Fibroblast of villous mesenchyme (primary cell): ENCODE measurements at places on chromosomes 13 and 19.
A peak's percentile ranks its signal among the peaks of the same experiment; 100 is the strongest.

DNA sequence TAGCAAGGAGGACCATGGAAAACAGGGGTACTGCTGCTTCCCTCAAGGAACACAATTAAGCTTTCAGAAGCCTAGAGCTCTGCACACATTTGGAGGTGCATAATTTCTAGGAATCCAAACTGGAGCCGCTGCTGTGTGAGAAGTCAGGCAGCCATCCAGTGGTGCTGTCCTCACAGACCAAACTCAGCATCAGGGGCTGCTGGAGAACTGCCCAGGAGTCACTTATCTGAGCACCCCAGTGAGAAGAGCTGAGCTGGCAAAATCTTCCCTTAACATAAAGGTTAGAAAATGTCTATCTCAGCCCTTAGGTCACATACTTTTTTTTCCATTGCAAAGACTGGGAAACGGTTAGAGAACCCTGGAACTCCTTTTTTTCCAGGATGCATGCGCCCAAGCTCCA is 72.8 kb downstream of the ATP7B start:
- DNase-seq, result no peak

- DNase-seq, result no peak
These were observed 37.3 kb downstream of the KL start for GRCh38 chr13:33053397-33054066.

DNA sequence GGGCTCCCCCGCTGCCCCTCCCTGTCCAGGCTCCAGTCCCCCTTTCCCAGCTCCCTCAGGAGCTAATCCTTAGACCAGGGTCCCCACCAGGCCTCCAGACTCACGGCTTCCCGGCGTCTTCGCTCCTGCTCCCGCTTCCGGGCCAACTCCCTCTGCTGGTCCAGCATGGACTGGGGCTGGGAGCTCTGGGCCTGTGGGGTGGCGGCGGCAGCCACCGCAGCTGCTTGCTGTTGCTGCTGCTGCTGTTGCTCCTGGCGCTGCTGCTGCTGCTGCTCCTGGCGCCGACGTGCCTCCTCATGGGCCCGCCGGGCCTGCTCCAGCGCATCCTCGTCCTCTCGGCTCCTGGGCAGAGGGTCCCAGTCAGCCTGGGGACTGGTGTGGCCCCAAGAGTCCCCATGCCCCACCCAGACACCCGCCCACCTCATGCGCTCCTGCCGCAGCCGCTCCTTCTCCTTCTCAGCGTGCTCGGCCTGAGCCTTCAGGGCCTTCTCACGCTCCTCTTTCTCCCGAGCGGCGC is 6.4 kb upstream of the EPHX3 start:
- no peak for DNase-seq

- no peak for DNase-seq
These were observed 13.5 kb downstream of the IL12RB1 start for GRCh38 chr19:18073197-18073596.

DNA sequence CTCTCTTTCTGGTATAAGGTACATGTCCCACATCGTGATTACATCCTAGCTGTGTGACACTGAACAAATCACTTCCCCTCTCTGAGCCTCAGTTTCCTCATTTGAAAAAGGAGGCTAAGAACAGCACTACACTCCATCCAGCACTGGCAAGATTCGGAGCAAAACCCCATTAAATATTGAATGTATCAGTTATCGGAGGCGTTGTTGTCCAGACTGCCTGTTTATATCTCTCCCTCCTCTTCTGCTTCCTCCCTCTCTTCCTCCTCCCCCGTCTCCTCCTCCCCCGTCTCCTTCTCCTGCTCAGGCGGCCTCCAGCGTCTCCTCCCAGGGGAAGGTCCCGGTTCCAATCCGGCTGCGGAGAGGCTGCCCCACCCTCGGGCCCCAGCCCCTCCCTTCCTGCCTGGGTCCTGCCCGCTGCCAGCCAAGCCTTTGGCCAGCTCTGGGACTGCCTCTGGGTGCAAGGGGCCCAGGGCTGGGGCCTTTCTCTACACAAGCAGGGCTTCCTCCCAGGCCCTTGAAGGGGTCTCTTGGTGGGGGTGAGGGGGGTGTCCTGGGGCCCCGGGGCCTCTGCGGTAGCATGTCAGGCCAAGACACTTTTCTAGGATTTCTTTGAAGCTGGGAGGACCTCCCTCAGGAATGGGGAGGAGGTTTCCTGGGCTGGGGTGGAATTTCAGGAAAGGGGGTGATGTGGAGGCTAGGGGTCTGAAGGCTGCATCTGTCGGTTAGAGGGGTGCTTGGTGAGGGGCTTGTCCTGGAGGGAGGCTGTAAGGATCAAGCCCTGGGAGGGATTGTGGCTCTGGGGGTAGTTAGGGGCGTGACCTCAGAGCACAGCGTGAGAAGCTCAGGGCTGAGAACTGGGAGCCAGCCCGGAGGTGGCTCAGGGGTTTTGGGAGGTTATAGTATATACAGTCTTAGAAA is 1.9 kb downstream of the RRAS start:
- DNase-seq, result peak; percentile 84

DNA sequence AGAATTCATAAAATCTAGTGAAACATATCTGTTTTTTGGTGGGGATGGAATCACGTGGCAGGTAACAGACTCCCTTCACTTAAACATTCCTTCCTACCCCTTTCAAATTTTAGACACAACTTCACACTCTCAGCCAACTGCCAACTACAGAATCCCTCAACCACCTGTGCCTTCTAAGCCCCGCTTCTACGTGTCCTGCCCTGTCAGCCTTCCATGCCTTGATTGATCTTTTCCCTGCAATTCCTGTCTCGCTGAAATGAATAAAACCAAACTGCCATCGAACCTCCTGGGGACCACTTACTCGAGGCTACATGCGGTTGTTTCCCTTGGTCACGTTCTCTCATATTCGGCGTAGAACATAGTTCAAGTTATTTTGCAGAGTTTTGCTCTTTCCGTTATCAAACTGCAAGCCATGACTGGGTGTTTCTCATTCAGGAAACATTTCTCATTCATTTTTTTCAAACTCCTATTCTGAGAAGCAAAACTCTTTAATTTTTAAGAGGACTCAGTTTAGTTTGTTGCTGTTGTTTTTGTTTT is 1.1 kb downstream of the ZNF625 start:
- no peak for DNase-seq

- no peak for DNase-seq
These were observed 23.1 kb downstream of the EPSTI1 start for GRCh38 chr13:42968906-42969305.

GRCh38 chr13:43804461-43805070 is 17.8 kb upstream of the ENOX1 start:
- DNase-seq, result peak; percentile 81

DNA sequence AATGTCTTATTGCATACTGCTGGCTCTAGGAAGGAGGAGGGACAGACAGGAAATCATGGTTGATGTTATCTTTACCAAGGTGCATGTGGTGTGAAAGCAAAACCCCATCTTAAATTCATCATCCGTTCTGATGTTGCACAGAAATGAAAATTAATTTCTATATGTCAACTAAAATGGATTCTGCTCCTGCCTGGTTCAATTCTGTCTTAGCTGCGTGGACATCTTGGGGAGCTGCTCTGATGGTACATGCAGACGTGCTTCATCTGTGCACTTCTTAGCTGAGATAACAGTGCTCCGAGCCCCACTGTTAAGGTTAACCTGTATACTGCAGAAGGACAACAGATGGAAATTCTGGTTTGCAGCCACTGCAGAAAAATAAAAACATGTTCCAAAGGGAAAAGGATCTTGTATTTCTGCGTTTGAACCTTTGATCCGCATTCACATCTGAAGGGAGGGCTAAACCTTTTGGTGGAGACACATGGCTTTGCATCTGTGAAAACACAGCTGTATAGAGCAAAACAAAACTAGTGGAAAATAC is 155.6 kb downstream of the TM9SF2 start:
- DNase-seq, result no peak

GRCh38 chr13:31090961-31091624 is 70.6 kb downstream of the HSPH1 start:
- DNase-seq, result no peak

DNA sequence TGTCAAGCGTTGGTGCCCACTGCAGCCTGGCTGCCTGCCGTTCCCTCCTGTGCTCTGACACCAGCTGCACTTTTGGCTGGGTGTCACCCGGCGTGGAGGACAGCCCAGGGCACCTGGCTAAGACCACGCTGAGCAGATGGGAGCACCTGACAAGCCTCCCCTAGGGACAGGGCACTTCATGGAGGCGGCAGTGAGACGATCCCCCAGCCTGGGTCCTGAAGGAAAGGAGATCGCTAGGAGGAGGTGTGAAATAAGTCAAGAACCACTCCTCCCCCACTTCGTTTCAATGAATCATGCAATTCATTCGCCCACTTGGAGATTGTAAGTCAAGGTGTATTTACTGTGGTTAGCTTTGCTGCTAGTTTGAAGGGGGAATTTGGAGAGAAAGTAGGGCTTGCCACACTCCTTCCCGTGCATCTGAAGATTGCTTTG is 38.8 kb downstream of the VSTM2B start:
- DNase-seq, result no peak

- DNase-seq, result no peak
These were observed 52.0 kb downstream of the RAB20 start for GRCh38 chr13:110509478-110509926.

DNA sequence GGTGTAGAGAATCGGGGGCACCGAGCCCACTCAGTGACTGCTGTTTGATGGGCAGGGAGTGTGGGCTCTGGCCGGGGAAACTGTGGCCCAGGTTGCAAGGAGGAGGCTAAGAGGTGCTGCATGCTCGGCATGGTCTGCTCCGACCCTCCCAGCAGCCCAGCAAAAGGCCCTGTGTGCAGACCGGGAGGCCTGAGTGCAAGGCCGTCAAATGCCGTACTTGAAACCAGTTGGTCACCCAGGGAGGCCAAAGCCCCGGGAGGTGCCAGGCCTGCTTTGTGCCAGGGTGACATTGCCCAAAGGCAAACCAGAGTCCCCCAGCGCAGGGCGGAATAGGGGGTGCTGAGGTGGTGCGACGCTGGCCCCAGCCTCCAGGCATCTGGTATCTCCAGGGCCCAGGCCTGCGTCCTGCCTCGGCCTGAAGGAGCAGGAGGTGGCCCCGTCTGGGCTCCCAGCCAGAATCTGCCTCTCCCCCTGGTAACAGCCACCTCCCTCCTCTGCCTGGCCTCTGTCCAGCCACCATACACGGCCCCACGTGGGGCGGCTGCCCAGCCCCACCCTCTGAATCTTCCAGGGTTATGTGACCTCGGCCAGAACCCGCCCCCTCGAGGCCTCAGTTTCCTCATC is 4.0 kb downstream of the PIK3R2 start:
- peak; percentile 92 for DNase-seq

DNA sequence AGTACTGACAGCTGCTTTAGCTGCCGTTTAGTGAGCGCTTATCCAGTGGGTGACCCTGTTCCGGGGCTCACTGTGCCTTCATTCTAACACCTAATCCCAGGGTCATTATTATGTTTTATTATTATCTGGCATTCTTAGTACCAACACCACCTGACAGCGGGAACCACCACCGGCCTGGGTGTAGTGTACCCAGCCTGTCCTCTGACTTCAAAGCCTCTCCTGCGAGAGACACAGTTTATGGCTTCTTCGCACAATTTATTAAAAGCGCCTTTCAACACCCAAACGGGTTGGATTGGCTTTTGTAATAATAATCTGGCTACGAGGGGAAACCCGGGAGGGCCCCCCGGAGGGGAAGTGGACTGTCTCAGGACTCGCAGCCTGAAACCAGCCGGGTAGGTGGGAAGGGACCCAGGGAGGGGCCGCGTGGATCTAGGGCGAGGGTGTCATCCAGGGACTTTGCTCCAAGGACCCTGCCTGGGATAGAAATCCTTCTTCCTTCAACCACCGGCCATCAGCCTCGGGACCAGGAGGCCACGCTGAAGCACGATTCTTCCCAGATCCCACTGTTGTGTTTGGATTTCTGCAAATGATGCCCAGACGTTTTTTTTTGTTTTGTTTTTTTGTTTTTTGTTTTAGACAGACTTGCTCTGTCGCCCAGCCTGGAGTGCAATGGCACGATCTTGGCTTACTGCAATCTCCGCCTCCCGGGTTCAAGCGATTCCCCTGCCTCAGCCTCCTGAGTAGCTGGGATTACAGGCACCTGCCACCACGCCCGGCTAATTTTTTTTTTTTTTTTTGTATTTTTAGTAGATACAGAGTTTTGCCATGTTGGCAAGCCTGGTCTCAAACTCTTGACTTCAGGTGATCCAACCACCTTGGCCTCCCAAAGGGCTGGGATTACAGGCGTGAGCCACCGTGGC is 1.6 kb upstream of the ZBTB7A start:
- no peak for DNase-seq

- no peak for DNase-seq
These were observed 47.4 kb upstream of the PCDH9 start for GRCh38 chr13:67277581-67277980.

DNA sequence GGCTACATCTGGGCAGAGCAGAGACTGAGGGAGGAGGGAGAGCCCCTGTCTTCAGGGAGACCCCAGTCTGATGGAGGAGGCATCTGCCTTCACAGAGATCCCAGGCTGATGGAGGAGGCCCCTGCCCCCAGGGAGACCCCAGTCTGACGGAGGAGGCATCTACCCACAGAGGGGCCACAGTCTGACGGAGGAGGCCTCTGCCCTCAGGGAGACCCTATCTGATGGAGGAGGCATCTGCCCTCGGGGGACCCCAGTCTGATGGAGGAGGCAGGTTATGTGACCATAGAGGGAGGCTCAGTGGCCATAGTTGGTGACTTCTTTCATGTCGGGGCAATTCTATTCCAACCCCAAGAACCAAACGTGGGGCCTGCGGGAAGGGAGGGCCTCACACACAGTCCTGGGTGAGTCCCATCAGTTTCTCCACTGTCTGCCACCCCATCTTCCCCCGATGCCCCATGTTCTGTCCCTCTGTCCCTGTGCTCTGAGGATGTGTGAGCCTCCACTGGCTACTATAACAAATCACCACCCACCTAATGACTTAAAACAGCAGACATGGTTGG is 14.3 kb downstream of the MISP start:
- DNase-seq, result no peak

DNA sequence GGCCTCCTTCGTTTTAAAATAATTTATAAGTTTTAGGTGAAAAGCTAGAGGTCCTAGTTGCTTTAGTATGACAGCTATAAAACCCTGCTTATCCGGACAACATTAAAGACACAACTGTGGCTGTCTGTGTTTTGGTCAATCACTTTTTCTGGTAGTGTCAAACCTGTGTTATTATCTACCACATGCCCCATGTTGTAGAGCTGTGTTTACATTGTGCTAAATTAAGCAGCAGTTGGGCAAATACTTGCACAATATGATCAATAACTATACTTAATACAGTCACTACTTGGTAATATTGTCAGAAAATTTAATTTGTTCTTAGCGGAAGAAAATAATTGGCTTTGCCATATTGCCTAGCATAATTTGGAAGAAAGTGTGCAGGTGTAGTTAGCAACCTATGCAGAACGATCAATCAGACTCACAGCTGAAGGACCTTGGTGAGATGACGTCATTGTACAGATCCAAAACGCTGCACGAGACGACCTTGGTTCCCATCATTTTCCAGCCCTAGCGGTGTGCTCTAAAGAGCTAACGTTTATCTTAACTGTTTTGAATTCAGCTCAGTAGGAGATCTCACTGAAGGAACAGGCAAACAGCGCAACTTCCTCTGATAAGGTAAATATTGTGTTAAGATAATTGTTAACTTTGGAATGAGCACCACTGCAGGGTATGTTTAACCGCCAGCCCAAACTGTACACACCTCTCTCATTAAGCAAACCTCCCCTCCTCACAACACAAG is 476.6 kb downstream of the IRS2 start:
- DNase-seq, result no peak

- no peak for DNase-seq
These were observed 67.0 kb upstream of the SIAH3 start for GRCh38 chr13:45918597-45918996.

GRCh38 chr13:49610176-49610575 is 18.1 kb upstream of the ARL11 start:
- no peak for DNase-seq
